ENCODE measurements at places on chromosomes 13 and 19.
A peak's percentile ranks its signal among the peaks of the same experiment; 100 is the strongest.

DNA sequence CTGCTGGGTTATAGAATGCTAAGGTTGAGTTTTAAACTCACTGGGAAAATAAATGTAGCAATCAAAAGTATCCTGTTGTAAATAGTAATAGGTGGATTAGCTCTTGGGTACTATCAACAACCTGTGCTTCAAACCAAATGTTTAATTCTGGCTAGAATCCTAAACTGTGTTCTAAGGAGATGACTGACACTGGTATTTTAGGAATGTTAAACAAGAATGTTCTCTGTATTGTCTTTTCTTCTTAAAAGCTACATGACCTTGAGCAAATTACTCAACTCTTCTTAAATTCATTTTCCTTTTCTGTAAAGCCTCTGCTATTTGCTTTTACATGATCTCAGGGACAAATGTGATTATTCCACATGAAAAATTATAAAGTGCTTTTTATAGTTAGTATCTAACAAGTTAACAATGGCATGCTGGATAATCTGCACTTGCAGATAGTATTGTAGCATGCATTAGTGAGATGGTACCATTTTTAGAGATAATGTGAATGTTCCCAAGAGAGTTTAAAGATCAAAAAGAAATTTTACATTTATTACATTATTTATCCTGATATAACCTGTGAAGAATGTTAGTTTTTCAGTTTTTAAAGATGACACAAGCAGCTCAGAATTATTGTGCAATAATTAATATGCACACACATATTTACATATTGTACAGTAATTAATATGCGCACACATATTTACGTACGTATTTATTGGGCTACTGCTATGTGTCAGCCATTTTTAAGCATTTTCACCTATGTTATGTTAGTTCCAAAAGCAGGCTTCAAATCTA, 13.6 kb upstream of the EPSTI1 start:
- no peak for DNase-seq

DNA sequence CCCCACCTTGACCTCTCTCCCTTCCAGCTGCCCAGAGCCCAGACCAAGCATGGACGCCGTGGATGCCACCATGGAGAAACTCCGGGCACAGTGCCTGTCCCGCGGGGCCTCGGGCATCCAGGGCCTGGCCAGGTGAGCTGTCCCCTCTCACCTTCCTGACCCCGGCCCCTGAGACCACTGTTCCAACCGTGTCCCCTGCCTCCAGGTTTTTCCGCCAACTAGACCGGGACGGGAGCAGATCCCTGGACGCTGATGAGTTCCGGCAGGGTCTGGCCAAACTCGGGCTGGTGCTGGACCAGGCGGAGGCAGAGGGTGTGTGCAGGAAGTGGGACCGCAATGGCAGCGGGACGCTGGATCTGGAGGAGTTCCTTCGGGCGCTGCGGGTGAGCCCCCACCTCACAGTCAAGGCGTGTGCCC, 312 bp downstream of the CAPS start:
- no peak for DNase-seq

DNA sequence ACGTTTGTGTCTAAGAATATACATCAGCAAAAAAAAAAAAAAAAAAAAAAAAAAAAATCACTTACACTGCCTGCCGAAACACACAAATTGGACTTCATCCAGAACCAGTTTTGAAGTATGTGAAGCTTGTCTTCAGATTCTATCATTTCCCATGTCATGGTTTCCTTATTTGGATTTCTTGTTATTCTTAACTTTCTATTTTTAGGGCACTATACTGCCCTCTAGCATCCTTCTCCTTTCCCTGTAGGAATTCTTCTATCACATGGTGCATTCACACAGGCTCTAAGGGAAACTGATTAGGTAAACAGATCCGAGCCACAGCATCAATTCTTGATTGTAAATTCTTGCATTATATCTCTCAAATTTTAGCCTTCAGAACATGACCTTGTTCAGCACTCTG, 1507.5 kb downstream of the OLFM4 start:
- no peak for DNase-seq

- DNase-seq: no peak
Measured at GRCh38 chr19:39362682-39363657, 20.7 kb downstream of the SAMD4B start.

DNA sequence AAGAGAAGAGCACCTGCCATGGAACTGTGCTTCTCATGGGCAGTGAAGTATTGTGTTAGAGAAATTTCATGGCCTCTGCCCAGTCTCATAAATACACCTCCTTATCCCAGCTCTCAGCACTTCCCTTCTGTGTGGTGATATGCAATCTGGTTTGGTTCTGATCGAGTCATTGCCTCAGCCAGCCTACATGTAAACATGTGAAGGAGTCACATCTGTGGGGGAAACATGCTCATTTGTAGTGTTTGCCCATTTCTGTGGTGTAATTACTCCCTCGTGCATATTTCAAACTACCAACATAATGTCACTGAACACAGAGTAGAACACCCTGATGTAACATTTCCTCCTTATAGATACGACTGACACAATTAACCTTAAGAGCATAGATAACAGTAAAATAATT, 183.0 kb downstream of the DCT start:
- no peak for DNase-seq

GRCh38 chr19:56367829-56368711, 25.3 kb downstream of the ZNF582 start:
- peak; percentile 92 for DNase-seq

DNA sequence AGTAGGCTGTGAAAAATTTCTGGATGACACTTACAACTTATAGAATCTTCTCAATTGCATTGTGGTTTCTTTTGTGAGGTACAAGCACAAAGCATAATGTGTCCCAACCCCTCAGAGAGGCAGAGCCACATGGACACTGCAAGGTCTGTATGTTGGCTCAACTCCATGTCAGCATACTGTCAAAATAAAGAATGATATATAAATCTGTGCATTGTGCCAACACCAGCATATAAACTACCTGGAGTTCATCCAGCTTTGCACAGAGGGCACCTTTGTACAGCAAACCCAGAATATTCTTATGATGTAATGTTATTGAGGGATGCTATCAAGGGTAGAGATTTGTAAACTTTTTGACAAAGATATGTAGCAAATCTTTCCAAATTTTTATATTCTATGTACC, 1065.8 kb upstream of the MIR17HG start:
- no peak for DNase-seq

DNA sequence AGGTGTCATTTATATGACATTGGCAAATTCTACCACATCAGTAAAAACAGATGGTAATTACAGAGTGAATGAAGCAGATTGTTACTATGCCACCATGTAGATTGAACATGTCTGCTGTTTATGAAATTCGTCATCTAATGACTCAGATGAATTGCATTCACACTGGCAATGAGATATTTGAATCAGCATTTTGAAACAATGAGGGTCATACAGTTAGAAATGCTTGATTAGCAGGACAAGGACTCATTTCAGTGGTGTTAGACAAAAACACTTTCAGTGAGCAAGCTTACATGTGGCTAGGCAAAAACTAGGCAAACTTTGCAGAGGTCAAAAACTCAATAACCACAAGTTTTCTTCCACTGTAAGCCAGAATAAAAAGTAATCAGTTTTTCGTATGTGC, 1165.0 kb downstream of the SLITRK1 start:
- no peak for DNase-seq

- no peak for DNase-seq
Measured at GRCh38 chr19:30856376-30856775, 484.2 kb downstream of the ZNF536 start.

DNA sequence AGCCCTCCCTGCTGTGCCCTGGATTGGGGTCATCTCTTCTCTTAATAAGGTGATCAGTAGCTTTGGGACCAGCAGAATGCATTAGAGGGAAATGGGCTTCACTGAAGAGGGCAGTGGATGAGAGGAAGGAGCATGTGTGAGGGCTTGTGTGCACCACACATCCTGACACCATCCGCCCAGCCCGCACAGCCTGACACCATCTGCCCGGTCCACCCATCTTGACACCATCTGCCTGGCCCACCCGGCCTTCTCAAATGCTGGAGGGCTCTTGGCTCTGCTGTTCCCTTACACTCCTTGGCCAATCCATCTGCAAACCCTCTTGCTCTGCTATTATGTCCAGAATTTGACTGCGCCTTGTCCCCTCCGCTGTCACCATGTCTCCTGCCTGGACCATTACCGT, 41.8 kb downstream of the BICRA start:
- no peak for DNase-seq

DNA sequence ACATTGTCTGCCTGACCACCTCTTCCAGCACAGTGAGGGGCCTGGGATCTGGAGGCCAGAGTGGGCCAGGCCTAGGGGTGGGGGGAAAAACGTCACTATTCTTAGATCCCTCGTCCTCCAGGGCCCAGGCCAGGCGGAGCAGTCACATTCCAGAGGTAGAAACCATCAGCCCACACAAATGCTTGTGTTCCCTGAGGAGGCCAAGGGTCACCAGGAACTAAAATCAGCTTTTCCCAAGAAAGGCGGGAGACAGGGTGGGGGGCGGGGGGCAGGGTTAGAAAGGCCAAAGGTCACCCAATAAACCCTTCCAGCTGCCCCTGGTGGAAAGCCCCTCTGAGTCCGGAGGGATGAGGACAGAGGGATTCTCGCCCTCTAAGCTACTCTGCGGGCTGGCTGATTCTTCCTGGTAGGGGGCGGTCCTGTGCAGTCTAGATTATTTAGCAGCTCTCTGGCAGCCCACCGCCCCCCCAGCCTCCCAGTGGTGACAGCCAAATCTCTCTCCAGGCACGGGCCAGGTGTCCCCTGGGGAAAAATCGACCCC, 23.5 kb upstream of the CCL25 start:
- no peak for DNase-seq

GRCh38 chr19:55613930-55614710, 8.7 kb downstream of the ZNF865 start:
- no peak for DNase-seq

DNA sequence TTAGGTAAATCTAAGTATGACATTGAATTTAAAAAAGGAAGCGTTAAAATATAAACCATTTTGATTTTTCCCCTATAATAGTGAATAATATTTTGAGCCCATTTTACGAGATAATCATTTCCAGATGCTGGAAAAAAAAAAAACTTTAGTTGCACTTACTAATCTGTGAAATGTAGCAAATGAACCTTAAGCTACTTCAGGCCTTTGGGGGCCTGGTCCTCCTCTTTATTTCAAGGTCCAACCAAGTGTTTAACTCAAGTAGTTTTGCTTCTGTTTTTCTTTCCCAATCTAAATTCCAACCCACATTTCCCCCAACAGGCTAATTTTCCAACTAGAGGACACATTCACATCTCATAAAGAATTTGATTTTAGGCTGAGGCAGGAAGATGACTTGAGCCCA, 101.2 kb downstream of the TNFRSF19 start:
- DNase-seq: no peak

- no peak for DNase-seq
Measured at GRCh38 chr13:41426047-41426446, 31.3 kb upstream of the RGCC start.

DNA sequence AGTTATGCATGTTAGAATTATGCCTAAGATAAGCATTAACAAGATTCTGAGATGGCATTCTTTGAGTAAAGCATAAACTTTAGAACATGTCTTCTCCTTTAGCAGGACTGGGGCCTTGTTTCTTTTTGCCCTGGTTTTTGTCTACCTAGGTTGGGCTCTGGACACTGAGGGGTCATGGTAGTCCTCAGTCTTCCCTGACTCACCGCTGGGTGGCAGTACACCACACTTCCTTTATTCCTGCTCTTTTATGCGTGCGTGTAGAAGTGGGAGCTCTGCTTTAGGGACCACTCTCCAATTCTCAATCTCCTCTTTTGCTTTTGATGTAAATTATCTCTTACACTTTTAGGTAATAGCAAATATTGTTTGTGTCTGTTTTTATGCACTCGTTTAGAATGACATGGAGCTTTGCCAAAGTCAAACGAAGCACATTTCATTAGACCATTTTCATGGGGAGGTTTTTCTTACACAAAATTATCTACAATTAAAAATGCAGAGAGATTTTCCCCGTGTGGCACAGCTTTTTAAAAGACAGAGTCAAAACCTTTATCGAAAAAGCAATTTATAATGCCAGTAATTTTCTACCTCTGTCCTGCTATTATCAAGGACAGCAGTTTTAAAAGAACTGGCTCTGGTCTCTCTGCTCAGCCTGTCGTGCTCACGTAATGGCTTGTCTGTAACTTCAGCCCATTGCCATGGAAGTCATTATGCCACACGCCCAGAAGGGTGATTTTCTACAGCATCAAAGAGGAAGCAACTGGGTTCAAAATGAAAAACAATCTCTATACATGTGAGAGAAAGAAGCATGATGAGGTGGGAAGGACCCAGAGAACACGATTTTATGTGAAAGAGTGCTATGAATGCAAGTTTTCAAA, 413.9 kb downstream of the COG6 start:
- DNase-seq: peak; percentile 50
